ENCODE measurements at places on chromosomes 6 and 20.

DNA sequence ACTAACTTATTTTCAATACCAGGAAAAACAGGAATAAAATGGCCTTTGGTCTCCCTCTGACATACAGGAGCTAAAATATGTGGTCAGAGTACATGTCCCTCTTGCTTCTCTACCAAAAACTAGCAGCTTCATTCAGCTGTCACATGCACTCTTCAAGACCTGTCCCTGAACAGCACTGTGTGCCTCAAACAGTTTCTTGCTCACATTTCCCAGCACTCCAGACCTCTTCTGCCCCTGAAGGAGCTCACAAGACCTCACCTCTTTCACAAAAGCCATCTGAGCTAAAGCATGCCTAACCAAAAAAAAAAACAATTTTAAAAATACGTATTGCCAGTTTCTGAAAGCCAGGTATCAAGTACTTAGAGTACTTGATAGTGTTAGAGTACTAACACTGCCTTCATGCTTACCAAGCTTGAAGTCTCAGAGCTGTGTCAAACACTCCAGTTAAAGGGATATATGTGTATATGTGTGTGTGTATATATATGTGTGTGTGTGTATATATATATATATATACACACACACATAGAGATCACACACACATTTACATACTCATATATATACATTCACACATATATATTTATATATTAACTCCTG lies 148.3 kb upstream of the POU3F2 start:
- DNase-seq: no peak

DNA sequence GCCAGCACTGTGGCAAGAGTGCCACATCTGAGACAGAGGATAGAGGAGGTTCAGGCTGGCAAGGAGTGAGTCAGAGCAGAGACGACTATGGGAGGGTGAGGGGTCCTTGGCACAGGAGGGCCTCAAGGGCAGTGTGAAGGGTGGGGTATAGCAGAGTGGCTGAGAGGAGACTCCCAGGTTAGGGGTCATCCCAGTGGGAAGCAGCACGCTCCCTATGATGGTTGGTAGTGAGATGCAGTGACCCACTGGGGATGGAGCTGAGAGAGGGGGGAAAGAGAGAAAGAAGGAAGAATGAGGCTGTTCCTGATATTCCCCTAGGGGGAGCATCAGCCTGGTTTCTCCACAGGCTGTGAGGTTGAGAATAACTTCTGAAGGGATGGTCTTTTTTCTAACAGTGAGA lies 97.3 kb downstream of the INSM1 start:
- DNase-seq: no peak

DNA sequence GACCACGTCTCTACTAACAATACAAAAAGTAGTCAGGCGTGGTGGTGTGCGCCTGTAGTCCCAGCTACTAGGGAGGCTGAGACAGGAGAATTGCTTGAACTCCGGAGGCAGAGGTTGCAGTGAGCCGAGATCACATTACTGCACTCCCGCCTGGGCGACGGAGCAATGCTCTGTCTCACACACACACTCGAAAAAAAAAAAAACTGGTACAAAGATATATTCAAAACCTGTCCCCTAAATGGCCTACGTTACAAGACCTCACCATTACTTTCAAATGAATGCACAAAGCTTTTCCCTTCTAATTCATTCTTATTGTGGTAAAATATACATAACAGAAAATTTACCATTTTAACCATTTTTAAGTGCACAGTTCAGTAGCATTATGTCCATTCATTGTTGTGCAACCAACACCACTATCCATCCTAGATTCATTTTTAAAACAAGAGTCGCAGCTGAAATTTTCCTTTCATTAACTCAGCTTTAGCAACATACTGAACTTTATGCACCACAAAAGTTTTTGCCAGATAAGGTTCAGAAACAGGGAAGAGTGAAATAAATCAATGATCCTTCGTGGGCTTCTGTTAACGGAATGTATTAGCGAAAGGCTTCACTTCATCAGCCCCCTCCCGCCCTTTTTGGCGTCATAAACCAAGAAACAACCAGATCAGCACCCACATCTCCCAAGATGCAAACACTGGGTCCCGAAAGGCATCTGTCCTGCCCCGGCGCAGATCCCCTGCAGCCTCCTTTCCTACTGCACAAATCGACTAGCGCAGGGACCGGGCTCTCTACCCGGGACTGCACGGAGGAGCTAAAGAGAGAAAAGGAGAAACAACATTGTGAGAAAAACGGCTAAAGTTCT lies 825 bp upstream of the FAM135A start:
- peak; percentile 15 for DNase-seq

DNA sequence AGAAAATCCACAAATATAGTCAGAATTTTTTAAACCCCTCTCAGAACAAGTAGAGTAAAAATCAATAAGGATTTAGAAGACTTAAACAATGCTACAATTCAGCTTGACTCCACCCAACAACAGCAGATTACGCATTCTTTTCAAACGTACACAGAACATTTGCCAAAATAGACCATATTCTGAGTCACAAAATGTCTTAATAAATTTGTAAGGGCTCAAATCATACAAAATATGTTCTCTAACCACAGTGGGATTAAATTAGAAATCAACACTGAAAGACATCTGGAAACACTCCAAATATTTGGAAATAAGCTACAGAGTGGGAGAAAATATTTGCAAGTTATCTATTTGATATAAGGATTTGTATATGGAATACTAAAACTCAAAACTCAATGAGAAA lies 164.2 kb upstream of the AKAP12 start:
- no peak for DNase-seq

DNA sequence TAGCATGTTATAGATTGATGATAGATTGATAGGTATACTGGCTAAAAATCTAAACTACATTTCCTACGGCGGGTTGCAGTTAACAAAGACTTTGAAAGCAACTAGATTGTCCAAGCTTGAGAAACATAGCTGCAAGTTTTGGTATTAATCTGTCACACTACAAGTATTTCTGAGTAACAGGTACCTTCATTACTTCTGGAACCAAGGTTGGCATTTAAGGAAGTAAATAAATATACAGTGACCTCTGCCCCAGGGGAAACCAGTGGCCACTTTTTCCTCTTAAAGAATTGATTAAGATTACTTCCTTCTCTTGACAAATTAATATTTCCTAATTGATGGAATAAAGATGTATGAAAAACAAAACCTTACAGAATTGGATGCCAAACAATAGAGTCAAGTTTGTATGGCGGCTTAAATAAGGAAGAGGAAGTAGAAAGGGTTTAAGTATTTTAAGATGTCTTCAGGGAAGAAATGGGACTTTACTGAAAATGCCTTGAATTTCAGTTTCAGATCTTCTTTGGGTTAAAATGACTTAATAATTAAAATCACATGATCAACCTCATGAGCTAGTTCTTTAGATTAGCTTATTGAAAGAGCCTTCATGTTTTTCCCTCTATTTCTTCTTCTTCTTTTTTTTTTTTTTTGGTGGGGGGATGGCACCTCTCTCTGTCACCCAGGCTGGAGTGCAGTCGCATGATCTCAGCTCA lies 132.8 kb downstream of the DOK5 start:
- DNase-seq: no peak

- no peak for DNase-seq
These were observed 69.2 kb downstream of the PRDM1 start for GRCh38 chr6:106155219-106155830.

DNA sequence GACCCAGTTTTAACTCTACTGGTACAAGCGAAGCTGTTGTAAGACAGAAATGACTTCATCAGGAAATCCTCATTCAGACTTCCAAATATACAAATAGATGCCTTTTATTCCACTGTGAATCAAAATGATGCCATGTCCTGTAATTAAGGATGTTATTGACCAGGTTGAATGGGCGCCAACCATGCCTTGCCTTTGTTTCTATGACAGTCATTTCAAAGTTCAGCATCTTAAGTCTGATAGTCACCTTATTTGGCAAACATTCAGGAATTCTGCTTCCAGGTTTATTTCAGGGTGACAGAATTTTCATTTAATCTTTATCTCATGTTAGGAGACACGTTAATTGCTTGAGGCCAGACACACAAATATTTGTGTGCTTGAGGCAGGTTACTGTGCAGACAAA lies 592.8 kb upstream of the JAG1 start:
- DNase-seq: no peak

- DNase-seq: peak; percentile 86
These were observed at the start of gene HLA-DPA1 for GRCh38 chr6:33073431-33073871. TSS of gene HLA-DPA1 (minus strand) at chr6:33073649.

- DNase-seq: no peak
These were observed 33.1 kb upstream of the NOP56 start for GRCh38 chr20:2619337-2619736.

- no peak for DNase-seq
These were observed 18.0 kb upstream of the SLCO4A1 start for GRCh38 chr20:62624325-62624690.

DNA sequence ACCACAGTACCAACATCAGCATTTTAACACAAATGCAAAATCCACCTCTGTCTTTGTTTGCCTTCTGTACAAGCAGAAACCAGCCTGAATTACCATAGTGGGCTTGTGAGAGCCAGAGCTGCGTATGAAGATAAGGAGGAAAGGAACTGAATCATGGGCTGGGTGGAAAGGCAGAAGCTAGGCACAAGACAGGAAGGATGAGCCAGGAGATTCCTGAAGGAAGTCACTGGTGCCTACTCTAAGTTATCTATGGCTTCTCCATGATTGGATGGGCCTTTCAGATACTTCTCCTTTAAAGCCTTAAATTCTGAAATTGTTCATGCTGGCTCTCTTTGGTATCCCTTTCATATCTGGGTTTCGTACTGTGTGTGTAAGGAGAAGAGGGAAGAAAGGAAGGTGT lies 140.6 kb downstream of the LCA5 start:
- no peak for DNase-seq

DNA sequence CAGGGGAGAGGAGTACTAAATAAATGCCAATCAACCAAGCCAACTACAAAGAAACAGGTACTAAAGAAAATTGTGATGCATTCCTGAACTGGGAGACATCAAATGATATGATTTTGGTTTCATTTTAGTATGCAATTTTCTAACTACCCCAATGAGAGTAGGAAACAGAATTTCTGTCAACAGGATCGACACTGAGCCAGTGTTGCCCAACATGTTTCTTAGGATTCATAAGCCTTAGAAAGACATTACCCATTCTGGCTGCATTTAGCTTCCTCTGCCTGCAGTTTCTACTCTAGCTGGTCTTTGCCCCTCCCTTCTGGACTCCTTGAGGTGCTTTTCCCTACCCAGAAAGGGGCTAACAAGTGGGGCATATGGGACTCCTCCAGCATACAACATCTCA lies 49.8 kb downstream of the KCTD20 start:
- DNase-seq: no peak

GRCh38 chr20:50149481-50150254 lies 3.9 kb downstream of the PEDS1 start:
- DNase-seq: no peak

DNA sequence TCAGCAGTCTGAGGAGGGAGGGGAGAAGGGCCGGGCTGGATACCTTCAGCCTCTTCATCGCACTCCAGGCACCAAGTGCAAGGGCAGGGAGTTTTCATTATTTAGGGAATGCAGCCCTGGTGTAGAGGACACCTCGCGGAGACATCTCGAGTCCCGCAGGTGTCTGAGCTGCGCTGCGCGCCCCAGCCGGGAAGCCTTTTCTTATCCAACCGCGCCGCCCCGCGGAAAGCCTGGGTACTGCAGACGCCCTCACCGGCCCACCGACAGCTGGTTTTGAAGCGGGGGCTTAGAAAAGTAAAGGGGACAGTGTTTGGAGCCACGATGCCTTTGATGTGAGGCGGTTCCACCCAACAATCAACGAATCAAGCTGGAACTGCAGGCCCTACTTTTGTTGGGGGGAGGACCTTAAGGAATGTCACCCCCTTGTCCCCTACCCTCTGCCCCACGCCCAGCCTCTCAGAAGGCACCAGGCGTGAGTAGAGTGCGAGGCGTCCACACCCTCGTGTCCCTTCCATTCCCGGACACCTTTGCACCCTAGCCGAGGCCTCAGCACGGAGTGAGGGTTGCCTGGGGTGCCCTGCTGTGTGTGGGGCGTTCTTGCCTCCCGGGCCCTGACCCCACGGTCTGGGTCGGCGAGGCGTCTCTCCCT lies 8.6 kb downstream of the NKX2-2 start:
- peak; percentile 77 for DNase-seq

DNA sequence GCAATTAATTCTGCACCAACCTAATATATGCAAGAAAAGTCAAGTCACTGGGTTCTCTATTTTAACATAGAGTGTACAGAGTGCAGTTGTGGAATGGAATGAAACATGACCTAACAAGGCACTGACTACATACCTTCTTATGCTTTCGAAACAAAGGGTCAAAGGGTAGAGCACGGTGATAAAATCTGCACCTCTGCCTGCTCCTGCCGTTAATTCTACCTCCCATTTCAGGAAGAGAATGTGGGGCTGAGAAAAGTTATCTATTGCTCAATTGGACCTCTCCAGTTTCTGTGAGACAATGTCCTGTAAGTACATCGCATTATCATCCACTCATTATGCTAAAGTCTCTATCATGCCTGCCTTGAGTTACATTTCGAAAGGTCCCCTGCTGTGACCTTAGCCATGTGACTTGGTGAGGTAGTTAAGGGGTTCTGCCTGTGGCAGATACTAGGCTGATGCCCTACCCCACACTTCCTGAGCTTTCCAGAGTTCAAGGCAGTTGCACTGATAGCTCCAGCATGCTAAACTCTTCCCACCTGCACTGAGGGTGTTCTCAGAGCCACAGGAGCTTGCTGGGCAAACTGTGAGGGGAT lies 14.0 kb upstream of the MOCS1 start:
- no peak for DNase-seq

DNA sequence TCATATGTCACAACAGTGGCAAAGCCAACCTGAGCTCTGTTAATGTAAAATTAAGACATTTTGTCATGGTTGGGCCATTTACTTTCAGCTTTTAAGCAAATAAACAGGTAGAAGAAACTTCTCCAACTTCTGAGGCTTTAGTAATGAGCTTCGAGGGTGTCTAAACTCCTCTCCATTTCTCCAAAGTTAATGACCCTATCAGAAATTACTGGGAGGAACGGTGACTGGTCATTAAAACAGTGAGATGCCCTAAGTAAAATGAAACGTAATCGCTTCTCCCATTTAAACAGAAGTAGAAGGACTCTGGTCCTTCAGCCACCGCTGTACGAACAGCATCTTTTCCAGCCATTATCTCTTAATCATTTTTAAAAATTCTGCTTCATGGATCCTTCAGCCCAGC lies 986.9 kb upstream of the MANEA start:
- no peak for DNase-seq

- no peak for DNase-seq
These were observed 54.2 kb downstream of the WDR27 start for GRCh38 chr6:169647637-169648036.

- no peak for DNase-seq
These were observed 350.9 kb upstream of the HSF2 start for GRCh38 chr6:122048570-122048969.
